Activated naive CD4-positive, alpha-beta T cell treated with anti-CD3 and anti-CD28 coated beads, Interleukin-2, amount 50 U/mL, for 16 hours (primary cell): ENCODE measurements at places on chromosomes 3 and 15.

DNA sequence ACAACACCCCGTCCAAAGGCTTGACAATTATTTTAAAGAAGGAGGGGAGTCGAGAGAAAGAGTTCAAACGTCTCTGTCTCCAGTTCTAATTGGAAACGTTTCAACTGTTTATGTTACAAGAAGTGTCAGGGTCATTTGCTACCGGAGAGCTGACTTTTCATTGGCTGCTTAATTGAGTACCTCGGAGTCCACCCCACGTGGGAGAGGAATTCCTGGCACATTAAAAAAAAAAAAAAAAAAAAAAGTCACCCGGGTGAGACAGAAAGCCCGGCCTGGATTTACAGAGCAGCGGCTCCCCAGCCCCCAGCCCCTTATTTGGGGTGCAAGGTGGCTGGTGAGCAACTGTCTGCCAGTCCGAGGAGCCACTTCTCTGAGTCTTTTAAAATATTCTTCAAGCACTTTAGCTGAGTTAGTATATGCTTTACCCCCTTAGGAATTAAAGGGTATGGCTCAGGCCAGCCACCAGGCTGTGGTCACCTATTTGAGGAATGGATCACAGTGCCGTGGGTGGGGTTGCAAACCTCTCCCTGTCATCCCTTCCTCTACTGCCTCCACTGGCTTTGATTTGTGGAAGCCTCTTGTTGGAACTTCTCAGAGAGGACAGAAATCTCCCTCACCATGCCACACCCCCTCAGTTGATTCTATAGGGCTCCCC is 3.9 kb upstream of the TLE3 start:
- no peak for DNase-seq

DNA sequence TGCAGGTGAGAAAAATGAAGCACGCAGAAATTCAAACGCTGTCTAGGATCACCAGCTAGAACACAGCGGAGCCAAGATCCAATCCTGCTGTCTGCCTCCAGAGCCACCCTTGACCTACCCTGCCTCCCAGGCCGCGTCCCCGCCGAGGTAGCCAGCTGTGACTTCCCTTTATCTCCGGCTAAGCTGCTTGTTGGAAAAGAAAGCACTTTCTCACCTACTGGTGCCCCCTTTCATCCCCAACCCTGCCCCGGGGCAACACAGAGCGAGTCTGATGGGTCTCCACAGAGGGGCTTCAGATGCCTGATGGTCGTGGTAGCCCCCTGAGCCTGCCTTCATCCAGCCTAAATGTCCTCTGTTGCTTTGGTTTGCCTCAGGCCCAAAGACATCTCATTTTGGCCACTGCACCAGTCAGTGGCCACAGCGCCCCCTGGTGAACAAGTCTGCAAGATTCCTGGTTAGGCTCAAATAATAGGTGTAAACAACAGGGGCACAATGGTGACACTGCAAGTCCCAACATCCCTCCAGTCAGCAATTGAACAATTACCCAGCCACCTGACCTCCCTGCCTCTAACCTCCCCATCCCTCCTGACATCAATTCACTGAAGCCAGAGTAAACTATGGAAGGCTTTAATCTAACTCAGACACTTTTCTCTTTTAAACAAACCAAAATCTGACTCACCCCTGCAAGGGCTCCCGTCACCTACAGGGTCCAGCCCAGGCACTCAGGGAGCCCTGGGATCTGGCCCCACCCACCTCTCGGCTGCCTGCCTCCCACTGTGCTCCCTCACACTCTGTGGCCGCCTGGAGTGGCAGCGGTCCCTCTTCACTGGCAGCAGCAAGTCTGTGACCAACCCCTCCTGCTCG is 27.3 kb upstream of the BCL2L10 start:
- peak; percentile 63 for DNase-seq

DNA sequence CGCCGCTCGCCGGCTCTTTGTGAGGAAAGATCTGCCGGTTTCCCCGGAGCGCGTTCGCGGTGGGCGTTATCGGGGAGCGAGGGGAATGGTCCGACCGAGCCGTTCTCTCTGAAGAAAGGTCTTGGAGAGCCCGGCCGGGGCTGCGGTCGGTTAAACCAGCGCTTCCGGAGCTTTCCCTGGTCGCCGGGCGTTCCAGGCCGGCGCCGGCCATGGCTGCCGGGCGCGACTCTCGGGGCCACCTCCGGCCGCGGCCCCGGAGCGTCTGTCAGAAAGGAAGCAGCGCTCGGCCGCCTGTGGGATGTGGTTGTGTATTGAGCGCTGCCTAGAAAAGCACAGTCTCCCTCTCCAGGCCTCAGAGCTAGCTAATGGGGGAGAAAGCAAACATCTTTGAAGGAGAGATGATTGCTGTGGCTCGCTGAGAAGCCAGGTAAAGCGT is 731 bp downstream of the FYTTD1 start:
- peak; percentile 44 for DNase-seq

GRCh38 chr3:127751782-127752181 is 70.5 kb downstream of the MGLL start:
- DNase-seq = no peak

DNA sequence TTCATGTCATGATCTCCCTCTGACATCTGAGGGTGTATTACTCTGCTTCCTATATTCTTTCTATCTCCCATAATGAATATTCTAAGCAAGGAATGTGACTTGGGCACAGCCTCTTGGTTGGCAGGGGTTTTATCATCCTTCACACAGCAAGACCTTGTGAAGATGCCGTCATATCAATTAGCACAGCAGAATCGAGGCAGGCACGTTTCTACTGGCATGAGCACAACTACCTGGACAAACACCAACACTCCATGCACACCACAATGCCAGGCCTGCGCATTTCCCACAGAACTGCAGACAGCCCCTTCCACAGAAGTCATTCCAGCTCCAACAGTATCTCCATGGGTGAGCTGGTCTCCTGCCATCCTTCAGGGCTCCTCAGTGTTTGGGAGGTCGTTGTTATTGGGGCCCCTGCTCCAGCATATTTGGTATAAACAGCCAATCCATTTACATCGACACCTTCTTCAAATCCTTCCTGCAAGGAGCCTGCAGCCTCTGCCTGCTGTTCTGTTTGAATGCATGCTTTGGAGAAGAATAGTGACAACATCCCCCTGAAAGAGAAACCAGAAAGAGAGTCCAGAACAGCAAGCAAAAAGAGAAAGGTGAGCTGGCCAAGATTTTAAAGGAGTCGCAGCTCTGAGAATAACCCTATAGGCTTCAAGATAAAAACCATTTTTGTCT is 275.5 kb downstream of the SHOX2 start:
- no peak for DNase-seq

DNA sequence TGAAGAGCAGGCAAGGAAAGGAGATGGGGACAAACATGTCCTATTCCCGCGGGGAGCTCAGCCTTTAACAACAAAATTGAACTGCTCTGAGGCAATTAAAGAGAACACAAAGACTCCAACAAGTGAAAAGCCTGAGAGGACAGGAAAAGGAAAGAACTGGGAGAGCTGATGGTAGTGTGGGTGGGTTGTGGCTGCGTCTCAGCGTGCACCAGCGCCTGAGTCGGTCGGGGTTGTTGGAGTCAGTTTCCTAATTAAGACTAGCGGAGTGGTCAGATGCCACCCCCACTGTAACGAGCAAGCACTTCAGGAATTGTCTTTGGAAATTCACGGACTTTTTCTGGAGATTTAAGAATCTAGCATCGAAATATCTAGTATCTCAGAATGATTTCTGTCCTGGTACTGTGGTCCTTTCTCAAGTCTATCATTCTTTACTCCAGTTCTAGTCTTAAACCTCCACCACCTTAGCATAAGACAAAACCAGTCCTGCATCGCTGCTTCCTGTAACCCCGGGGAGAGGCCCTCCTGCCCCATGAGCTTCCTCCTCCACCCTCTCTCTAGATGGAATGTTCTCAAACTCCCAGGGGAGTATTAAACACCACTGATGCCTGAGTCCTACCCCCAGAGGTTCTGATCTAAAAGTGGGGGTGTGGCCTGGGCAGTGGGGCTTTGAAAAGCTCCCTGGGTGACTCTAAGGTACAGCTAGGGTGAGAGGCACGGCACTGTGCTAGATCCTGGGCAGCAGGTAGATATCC is 104.0 kb downstream of the CYP19A1 start:
- no peak for DNase-seq

- no peak for DNase-seq
These were observed 142.3 kb downstream of the TMCO5A start for GRCh38 chr15:38076786-38077185.
